T-helper 2 cell (primary cell): ENCODE measurements at places on chromosomes 16 and 17.

DNA sequence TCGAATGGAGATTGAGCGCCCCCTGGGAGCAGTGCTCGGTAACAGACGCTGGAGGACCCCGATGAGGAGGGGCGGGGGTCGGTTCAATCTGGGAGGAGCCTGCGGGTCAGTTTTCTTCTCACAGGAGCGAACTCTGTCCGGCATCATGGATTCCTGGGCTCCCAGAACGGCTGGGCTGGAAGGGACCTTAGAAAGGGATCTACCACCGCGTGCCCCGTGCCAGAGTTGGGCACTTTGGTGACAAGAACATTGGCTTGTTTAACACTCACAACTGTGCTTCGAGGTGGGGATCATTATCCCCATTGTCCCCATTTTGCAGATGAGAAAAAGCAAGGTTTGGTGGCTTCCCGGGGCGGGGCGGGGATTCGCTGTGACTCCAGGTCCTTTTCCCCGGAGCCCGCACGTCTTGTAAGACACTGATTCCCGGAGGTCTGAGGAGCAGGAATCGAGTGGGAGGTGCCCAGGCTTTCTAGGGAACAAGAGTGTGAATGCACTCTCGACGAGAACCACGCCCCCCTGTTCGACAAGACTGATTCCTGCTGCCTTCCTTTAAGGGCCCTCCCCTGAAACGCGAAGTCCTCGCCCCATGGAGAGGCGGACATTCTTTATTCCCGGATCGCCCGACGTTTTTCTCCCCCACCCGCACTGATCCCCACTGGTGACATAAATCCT, 1.5 kb upstream of the FBXL19 start:
- DNase-seq = peak; percentile 82

DNA sequence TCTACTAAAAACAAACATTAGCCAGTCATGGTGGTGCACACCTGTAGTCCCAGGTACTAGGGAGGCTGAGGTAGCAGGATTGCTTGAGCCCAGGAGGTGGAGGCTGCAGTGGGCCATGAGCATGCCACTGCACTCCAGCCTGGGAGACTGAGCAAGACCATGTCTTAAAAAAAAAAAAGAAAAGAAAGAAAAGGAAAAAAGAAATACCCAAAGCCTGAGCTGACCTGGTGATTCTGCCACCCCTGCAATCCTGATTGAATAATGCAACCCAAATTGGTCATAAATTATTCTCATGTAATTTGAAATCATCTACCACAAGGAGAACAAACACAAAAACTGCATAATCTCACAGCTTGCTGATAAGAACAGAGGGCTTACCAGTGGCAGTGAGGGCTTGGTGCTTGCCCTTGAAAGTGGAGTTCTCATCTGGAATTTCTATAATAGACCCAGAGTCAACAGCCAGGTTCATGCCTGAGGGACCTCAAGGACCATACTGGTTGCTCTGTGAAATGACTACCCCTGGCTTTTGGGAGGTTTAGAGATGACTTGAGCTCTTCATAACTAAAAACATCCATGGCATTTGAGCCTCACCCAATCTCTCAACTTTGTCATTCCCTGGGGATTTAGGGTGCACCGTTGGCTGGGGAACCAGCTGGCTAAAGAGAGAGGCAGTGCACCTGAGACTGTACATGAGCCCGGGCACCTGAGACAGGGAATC, 35.4 kb upstream of the TMC5 start:
- DNase-seq = no peak

DNA sequence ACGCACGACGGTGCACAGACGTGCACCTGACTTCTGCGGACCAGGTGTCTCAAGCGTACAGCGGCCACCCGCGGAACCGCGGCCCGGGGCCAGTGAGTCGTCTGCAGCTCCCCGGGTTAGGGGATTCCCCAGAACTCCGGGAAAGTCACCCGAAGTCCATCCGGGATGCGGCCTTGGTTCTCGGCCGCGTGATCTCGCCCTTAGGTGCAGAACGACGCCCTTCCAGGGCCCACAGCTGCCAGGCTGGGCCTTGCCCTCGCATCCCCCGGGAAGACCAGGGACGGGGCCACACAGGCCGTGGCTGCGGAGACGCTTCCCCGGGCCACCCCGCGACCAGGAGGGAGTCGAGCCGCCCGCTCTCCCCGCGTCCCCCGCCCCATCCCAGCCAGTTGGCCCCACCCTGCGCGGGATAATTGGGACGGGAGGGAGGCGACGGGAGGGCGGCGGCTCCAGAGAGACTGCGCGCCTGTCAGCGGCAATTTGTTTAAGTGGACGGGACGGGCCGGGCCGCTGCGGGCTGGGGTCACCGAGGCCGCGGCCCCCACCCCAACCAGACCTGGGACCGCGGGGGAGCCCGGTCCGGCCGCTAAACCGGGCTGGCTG, 3.6 kb upstream of the TBX2 start:
- DNase-seq = no peak

DNA sequence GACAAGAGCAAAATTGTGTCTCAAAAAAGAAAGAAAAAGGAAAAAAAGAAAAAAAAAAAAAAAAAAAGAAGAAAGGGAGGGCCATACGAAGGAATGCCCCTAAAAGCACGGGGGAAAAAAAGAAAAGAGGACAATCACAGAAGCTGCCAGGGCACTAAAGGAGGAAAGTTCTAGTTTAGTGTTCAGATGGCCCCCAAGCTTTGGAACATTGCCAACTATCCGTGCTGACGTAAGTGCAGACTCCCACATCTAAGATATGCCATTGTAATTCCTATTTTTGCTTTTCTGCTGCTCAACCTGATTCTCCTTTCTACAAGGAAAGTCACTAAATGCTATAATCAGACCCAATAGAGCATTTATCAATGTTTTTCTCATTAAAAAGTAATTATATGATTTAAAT, 842.1 kb downstream of the KCNJ2 start:
- no peak for DNase-seq

GRCh38 chr16:8675183-8676159, 1.1 kb downstream of the ABAT start:
- no peak for DNase-seq

- no peak for DNase-seq
These were observed 7.0 kb downstream of the ZNF768 start for GRCh38 chr16:30519120-30520049.

- no peak for DNase-seq
These were observed 1.0 kb downstream of the NHERF1 start for GRCh38 chr17:74749279-74750038.

GRCh38 chr17:81163051-81163695, 2.1 kb upstream of the PVALEF start:
- DNase-seq = no peak

GRCh38 chr16:64952177-64952576, 169.7 kb downstream of the CDH11 start:
- DNase-seq = no peak

- no peak for DNase-seq
These were observed 29.1 kb downstream of the RAI1 start for GRCh38 chr17:17710355-17710727.

- DNase-seq = no peak
These were observed 15.1 kb downstream of the SCIMP start for GRCh38 chr17:5219536-5219935.

DNA sequence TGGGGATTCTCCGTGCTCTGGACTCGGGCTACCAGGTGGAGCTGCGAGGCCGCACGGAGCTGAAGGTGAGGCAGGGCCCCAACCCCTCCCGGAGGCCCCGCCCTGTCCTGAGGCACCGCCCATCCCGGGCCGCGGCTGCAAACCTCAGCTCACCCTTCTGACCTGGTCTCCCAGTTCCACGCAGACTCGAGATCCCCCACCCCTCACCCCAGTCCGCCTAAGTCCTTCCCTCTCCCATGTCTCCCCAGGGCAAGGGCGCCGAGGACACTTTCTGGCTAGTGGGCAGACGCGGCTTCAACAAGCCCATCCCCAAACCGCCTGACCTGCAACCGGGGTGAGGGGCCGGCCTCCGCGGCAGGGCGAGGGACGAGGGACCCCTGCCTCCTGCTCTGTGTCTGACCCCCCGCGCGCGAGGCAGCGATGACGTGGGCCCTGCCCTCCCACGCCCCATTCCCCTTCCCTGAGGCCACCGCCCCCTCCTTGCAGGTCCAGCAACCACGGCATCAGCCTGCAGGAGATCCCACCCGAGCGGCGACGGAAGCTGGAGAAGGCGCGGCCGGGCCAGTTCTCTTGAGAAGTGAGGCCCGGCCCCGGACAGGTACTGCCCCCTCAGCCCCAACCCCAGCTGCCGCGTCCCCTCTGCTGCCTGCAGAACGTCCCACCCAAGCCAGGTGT, 13.7 kb downstream of the GUCY2D start:
- DNase-seq = no peak

DNA sequence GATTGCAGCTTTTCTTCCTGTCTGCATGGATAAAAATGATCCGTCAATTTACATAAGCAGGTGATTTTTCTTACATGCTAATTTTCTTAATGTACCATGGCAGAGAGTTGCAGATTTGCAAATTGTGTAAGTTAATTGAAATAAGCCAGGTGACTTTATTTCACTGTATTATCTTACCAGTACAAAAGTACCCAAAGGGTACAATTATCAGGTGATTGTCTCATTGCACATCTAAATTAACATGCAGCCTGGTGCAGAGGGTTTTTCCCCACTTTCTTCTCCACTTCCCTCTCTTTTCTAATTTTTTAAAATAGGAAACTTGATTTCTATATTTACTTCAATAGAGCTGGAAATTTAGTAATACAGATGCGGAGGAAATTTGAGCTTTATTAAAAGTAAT, 11.2 kb downstream of the NLK start:
- DNase-seq = no peak
